ENCODE measurements at places on chromosomes 16 and 17.

DNA sequence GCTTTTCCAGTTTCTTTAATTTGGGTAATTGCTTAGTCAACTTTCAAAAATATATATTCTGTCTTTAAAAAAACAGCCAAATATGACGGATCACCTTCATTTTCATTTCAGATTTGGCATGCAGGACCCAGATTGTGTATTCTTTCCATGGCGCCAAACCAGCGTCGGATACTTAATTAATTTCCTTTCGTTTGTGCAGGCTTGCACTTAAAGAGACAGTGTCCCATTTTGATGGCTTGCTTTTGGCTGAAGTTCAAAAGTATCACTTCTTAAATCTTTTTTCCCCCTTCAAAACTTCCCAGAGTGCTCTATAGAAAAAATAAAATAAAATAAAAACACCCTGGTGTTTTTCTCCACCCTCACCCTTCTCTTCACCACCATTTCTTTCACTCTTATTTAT lies 394.5 kb upstream of the SOX9 start:
- DNase-seq, result no peak

GRCh38 chr17:35932586-35932985 lies 2.0 kb upstream of the RDM1 start:
- no peak for DNase-seq

GRCh38 chr16:5604770-5605169 lies 507.2 kb upstream of the EEF2KMT start:
- no peak for DNase-seq

DNA sequence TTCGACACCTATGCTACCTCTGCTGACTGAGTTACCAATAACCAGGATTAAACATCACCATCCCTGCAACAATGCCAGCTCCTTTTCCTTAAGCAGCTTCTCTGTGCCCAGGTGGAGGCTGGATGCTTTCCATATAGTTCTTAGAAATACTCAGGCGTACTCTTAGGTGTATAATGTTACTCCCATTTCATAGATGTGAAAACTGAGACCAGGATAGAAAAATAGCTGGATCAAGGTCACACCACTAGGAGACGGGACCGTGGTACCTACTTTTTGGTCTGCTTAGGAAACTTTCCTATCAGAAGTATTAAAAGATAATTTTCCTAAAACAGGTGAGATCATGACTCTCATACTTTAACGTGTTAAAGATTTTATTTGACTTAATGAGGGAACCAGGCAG lies 141.7 kb upstream of the RPL38 start:
- DNase-seq, result no peak

DNA sequence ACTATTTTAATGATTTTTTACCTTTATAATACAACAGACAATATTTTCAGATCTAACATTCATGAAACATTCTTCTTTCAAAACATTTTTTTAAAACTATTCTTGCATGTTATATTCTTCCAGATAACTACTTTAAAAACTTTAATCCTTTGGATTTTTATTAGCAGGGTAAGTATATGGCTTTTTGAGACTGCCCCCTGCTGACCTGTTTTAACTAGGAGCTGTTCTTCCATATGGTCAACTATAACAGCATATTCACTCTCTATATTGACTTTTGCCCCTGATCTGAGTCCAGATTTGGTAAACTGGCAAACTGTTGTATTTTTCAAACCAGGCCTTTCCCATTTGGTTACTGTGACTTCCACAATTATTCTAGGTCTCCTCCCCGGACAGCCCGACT lies 16.5 kb downstream of the ZNF18 start:
- DNase-seq, result no peak

- DNase-seq, result no peak
Measured at GRCh38 chr17:17098551-17099179, 56.4 kb downstream of the MPRIP start.

DNA sequence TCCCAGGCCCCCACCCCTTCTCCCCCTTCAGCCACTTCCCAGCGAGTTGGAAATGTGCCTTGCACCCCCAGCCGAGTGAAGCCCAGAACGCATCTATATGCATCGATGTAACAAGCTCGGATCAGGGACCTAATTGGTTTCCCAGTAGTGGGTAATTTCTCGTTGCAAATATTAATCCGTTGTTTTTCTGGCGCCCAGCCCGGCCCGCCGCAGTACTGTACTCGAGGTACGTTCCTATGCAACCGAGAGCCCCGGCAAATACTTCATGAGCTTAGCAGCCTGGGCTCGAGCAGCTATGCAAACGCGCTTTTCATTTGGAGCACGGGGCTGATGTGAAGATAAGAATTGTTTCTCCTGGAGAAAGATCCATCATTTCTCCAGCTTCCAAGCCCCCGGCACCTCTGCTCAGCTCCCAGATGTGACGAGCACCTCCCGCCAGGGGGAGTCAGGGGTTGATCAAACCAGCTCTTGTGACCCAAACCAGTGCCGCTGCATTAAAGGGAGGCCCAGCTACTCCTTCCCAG lies 229.8 kb downstream of the KATNIP start:
- DNase-seq, result no peak

DNA sequence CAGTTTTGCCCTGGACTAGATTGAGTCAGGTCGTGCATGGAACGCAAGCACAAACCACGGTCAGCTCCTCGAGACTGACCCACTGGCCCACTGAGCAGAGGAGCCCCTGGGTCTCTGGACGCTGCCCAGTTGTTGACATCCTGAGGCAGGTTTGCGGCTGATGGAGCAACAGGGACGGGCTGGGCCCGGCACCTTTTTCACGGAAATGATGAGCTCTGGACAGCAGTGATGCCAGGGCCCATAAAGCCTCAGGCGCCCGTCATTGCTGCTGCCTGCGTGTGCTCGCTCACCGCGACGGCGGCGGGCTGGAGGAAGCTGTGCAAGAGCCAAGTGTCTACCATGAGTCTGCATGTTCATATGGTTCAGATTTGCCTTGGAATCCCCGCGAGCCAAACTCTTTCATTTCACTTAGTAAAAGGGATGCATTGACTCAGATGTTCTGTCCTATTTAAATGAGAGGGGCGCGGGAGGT lies 30.8 kb upstream of the CRISPLD2 start:
- no peak for DNase-seq

DNA sequence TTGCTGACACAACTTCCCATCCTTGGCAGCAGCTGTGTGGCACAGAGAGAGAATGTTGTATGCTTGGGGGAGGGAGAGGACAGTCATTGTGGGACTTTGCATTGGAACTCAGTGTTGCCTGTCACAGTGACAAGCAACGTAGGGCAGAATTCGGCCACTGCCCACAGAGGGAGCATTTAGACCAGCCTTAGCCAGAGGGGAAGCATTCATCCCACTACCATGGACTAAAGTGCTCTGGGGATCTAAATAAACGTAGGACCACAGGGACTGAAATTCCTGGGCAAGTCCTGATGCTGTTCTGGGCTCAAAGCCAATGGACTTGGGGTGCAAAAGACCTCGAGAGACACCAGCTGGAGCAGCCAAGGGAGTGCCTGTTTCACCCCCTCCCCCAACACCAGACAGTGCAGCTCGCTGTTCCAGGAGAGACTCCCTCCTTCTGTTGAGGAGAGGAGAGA lies 44.9 kb downstream of the ABCA8 start:
- no peak for DNase-seq

All from activated CD4-positive, alpha-beta T cell treated with anti-CD3 and anti-CD28 coated beads, Interleukin-2, amount 50 U/mL, for 1 hour (primary cell).